ENCODE measurements at places on chromosomes 1 and 21. TPM values are rescaled to one million over a fixed set of nuclear protein-coding genes. Genes with fewer than 3 reads are reported as not detected.

DNA sequence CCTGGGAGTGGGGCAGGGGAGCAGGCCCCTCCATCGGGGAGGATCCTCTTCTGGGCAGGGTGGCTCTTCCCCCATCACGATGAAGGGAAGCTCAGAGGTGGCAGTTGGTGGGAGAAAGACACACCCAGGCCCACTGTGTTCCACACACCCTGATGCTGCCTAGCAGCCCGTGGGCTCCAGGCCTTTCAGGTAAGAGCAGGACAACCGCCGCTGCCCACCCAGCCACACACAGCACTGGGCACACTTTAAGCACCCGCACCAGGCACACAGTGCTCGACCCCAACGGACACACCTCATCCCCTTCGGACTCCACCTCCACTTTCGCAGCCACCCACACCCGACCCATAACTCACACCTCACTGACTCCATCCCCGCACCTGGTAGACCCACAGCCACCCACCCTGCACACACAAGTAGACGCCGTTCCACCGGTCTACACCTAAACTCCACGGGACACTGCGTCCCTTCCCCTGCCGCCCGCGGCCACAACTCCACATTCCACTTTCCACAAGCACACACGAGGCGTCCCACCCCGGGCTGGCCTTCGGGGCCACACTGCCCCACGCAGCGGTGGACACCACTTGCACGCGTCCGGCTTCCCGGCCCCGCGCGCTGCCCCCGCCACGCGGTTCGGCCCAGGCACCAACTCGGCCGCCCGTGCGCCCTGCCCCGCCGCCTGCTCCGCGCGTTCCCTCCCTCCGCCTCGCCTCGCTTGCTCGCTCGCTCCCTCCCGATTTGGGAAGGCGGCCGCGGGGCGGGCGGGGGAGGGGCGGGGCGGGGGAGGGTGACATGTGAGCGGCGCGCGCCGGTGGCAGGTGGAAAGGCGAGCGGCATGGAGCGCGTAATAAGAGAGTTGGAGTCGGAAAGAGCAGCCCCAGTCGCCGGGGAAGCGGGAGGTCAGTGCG, at the start of gene KCNQ4:
TSS of gene KCNQ4 (plus strand) at position 787 of the 905 bp plus-strand sequence. CDS start 307 bp downstream, outside the sequence.
- no peak for DNase-seq

GRCh38 chr1:222239130-222239529, 308.8 kb downstream of the HHIPL2 start:
- no peak for DNase-seq

- DNase-seq = no peak
Observed at GRCh38 chr1:26949266-26949925, 10.9 kb downstream of the KDF1 start.

CGN gene
- not detected for total RNA-seq

REN gene
- 4.3 TPM for total RNA-seq
